ENCODE measurements at places on chromosomes 3 and 15. TPM values are rescaled to one million over a fixed set of nuclear protein-coding genes. Genes with fewer than 3 reads are reported as not detected.

DNA sequence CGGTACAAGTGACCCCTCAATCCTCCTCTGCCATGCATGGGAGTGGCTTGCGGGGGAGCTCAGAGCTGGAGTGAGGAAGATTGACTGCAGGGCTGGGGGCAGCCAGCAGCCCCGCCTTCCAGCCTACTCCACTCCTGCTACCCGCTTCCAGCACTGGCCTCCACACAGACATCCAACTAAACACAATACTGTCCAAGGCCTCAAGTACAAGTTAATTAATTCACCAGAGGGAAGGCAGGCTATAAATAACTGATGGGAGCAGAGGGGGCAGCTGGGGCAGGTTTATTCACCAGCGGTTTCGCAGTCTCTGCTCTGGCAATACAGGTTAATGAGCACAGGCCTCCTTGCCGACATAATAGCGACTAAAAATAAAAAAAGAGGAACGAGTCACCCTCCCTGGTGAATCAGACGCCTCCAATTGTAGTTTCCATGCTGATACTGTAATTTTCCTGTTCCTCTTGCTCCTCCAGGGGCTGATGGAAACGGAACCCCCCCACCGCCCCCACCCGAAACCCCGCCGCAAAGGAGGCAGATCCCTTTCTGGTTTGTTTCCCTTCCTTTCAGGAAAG is 166.4 kb upstream of the TLE3 start:
- peak; percentile 61 for DNase-seq

Gene ZNF662
- 19.7 TPM for polyA plus RNA-seq

Gene GPR62
- polyA plus RNA-seq, result 0.35 TPM

DNA sequence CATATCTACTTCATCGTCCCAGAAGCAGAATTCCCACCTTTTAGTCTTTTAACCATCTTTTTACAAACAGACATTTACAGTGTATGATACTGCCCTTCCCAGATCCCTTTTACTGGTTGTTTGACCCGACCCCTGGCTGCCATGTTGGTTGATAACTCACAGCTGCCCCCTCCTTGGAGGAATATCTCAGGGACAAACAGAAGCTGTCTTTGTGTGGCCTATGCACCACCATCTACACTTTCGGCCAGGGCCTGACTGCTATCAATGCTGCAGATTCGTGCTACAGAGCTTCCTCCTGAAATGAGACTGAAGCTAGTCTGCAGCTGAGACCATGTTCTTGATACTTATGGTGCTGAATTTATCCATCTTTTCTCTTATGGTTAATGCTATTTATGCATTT is 6.6 kb upstream of the POLQ start:
- no peak for DNase-seq

DNA sequence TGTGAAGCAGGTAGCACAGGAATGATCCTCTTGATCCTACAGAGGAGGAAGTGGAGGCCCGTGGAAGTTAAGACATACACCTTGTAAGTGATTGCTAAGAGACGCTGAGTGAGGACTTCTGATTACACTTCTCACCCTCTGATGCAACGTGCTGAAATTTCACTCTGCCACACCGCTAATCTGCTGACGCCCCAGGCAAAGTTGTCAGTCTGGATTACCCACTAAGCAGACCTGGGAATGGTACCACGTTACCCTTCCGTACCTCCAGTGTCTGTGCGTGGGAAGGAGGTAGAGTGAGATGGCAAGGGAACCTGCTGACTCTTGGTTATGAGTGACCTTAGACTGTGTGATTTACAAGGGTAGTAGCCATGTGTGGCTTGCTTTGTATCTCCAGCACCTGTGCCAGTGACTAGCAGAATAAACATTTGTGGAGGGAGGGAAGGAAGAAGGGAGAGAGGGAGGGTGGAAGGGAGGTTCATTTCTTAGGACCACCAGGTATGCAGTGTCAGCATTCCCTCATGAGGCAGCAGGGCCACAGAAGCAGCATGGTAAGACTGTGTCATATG is 115.0 kb downstream of the ALDH1A2 start:
- DNase-seq, result no peak

Gene PPM1L
- polyA plus RNA-seq, result 10.4 TPM
